MV-4-11 (cell line): ENCODE measurements at places on chromosomes 1 and 21.

- DNase-seq = no peak
Measured at GRCh38 chr1:79193211-79194079, 186.9 kb upstream of the ADGRL4 start.

- DNase-seq = no peak
Measured at GRCh38 chr1:27724961-27725373, 794 bp upstream of the FAM76A start.

- DNase-seq = peak; percentile 79
Measured at GRCh38 chr1:177368255-177368654, 197.5 kb downstream of the BRINP2 start.

GRCh38 chr21:26282058-26282457, 111.5 kb upstream of the APP start:
- DNase-seq = no peak

- DNase-seq = no peak
Measured at GRCh38 chr1:61085206-61085982, 3.0 kb downstream of the NFIA start.

DNA sequence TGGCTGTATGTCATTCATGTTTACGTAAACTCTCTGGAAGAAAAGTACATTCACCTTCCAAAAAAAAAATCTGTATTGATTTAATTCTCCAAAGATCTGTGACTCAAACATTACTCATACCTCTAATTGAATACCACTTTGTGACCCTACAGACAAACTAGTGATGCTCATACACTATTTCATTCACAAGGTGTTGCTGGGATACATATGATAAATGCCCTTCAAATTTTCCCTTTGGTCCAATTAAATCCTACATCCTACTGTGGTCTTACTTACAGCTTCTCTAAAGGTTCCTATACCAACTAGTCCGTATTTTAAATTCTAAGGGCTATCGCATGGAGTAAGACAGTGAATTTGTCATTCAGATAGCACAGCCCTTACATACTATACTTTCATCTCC, 26.8 kb upstream of the CADM3 start:
- DNase-seq = no peak

DNA sequence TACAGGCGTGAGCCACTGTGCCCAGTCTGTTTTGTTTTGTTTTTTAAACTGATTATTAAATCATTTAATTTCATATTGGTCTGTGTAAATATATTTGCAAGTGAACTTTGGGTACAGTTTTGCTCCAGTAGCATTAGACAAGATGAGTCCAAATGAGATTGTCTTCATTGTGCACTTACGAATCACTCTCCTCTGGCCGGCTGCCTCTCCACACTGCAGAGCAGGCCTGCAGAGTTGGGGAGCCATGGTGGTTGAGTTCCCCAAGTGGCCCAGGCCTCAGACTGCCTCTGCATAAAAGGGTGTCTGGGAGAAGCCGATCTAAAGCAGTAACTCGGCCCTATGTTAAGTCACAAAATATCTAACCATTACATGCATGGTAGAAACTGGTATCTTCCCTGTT, 74.8 kb downstream of the ATP5PO start:
- DNase-seq = no peak

DNA sequence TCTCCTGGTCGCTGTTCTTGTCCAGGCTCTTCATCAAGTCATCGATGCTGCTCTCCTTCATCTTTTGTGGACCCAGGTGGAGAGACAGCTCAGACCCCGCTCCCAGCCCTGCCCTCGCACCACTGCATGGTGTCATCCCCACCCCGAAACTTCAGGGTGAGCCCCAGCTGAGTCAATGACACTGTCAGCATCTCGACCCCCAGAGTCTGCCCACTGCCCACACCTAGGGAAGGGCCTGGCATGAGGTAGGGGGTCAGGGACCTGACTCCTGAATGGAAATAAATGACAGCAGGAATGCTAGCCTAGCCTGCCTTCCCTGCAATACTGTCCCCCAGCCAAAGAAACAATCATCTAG, 1.6 kb upstream of the S100A6 start:
- DNase-seq = no peak

DNA sequence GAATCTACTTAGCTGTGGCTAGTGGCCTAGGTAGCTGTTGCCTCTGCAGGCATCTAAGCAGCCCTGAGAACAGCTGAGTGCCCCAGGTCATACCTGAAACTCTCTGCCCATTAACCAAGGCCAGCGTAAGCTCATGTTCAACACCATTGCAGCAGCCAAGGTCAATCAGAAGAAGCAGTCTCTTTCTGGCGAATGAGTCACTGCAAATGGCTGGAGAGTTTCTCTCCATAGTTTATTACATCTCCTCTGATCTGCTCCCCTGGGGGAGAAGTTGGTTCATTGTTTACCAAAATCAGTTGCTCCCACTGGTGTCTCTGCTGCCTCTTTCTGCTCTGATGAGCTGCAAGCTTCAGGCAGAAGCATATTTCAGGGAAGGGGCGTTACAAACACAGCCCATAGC, 6.9 kb upstream of the BCL9 start:
- DNase-seq = no peak

GRCh38 chr1:187018291-187018690, 189.5 kb downstream of the PLA2G4A start:
- no peak for DNase-seq

- no peak for DNase-seq
Measured at GRCh38 chr1:168223681-168224540, 1.9 kb upstream of the SFT2D2 start.

- peak; percentile 50 for DNase-seq
Measured at GRCh38 chr1:65694933-65695332, 97.8 kb upstream of the PDE4B start.

DNA sequence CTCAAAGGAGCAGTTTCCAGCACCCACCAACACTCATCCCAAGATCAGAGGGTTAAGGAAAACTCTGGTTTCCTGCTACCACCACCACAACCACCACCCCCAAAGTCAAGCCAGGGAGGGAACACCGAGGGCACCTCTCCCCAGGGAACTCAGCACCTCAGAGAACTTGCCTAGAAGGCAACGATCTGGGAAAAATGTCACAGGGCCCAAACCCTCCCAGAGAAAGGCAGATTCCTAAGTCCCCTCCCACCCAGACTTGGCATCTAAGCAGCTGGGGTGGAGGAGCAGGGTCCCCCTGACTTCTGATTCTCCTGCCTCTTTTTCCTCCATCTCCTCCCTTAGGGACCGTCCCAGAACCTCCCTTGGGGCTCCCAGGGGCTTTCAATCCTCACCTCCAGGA, 10.6 kb downstream of the KANK4 start:
- no peak for DNase-seq

GRCh38 chr1:184157394-184157742, 105.8 kb downstream of the TSEN15 start:
- no peak for DNase-seq

- no peak for DNase-seq
Measured at GRCh38 chr1:78078358-78078757, 32.6 kb downstream of the GIPC2 start.

- no peak for DNase-seq
Measured at GRCh38 chr1:113895098-113895497, 7.7 kb upstream of the BCL2L15 start.

- no peak for DNase-seq
Measured at GRCh38 chr1:87956750-87957149, 628.1 kb downstream of the LMO4 start.

GRCh38 chr1:93453911-93454310, 6.0 kb downstream of the FNBP1L start:
- no peak for DNase-seq

DNA sequence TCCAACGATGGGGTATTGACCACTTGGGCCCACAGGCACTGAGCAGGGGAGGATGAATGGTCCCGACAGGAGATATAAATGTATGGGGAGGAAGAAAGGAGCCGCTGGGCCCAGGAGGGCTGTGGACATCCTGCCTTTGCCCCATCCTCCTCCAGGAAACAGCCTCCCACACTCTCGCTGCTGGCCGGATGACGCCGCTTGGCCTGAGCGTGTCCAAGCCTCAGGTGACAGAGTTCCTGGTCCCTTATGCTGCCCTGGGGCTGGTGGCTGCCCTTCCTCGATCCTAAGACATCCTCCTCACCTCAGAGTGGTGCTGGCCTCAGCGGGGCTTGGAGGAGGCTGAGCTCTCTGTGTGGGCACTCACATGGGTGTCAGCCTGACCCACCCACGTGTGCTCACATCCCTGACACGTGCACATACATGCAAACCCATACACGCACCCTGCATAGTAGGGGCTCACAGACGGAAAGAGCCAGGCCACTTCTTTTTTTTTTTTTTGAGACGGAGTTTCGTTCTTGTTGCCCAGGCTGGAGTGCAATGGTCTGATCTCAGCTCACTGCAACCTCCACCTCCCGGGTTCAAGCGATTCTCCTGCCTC, 5.9 kb upstream of the SERINC2 start:
- no peak for DNase-seq

DNA sequence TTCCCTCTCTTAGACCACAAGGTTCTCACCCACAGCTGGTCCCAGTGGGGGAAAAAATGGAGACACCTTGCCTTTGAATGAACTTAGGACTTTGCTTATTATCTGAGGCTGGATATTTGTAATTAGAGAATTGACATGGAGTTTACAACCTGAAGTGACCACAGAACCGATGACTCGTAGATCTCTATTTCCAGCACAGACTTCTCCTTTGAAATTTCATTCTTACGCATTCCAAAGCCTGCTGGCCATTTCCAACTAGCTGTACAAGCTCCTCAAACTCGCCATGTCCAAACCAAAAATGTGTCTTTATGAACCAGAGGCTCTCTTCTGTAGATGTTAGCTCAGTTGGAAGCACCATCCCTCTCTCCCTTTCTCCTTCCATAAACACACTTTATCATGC, 12.0 kb downstream of the RAB7B start:
- no peak for DNase-seq

DNA sequence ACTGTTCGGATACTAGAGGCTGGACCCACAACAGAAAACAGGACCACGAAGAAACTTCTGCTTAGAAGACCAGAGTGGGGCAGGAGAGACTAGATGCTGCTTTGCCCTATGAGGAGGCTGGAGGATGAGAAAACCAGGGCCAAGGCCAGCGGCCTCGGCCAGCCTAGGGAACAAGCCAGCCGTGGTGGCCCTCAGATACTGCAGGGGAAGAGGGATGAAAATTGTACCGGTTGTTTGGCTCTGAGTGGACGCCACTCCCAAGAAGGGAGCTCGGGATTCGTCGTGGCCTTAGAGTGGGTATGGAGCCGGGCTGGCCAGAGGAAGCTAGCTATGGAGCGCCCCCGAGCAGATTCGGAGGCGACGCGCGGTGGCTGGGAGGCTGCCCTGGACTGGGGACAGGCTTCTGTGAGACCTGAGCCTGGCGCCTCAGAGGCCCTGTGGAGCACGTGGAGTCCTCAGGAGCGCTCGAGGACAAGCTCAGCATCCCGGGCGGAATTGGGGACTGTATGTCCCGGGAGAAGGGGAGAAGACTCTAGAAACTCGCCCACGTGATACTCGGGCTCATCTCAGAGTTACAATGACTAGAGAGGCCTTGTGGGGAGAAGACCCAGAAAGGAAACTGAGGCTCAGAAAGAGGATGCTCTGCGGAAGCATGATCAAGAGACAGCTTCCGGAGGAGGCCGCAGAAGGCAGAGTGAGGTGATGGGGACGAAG, 2.8 kb downstream of the PRRX1 start:
- DNase-seq = no peak

- peak; percentile 62 for DNase-seq
Measured at GRCh38 chr1:60573726-60574409, 500.3 kb upstream of the C1orf87 start.

DNA sequence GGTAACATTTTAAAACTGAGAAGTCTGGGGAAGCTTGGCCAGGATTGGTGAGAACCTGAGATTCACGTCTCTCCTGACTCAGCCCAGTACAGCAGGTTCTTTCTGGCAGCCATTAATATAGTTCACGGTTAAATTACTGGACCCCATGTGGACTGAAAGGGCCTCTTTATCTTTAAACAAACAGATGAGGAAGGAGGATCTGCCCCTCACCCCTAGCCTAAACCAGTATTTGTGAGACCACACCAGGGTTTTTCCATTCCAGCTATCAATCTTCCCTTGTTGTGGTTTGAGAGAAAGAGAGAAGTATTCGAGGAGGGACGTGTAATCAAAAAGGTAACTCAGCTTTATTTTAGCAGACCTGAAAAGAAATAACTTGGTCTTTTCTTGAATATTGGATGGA, 137.1 kb downstream of the PROX1 start:
- DNase-seq = no peak

DNA sequence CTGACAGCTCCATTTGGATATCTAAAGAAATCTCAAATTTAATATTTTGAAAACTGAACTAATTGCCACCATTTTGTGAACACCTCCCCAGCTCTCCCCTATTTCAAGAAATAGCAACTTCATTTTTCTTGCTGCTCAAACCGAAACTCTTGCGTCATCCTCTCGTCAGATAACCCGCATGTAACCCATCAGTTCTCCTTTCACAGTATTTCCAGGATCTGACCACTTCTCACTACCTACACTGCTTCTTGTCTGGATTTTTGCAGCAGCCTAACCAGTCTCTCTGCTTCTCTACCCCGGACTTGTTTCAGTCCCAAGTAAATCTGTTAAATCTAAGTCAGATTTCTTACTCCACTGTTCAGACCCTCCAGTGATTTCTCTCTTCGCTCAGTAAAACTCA, 75.6 kb downstream of the MTR start:
- DNase-seq = peak; percentile 91

DNA sequence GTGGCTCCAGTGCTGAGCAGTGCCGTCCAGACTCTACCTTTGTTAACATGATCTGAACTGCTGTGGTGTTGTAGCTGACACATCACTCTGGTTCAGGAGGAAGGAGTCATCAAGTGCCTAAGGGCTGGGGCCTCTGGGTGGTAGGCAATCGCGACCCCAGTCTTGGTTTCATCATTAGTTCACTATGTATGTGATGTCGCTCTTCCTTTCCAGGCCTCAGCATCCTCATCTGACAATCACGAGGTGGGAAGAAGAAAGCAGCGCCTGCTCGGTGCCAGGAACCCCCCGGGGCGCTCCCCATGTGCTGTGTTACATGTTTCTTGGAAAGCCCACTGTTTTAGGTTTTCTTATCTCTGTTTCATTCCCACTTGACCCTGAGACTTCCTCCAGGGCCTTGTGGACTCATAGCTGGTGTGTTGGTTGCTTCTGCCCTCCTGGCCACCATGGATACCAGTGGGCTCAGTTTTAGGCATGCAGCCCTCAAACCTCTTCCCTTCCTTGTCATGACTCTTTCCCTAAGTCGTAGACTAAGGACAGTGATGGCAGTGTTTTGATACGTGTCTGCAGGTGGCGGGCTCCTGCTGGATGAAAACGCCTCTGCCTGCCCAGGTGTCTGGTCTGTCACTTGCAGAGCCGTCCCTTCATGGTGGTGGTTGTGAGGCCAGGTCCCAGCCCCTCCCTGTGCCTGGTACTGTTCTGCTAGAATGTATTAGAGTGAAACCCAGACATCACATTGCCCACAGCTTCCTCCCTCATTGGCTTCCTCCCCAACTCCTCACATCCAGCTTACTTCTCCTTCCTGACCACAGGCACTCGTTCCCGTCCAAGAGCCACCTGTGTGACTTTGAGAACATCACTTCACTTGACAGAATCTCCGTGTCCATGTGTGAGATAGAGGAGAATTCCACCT, 17.2 kb upstream of the FOXO6 start:
- peak; percentile 55 for DNase-seq

DNA sequence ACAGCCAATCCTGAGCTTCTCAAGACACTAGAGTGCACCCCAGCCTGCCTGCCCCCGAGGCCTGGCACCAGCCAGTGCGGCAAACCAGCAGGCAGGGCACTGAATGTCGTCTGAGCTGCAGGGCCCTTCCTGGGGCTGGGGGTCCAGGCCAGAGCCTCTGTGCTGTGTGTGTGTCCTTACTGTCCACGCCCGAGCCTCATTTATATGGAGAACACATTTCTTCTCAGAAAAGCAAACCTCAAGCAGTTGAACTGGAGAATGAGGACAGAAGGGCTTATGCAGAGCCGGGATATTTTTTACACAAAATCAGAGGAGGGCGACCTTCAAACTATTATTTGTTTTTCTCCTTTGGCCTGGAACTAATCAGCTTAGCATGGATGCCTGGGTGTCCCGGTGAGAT, 52.7 kb downstream of the POFUT2 start:
- DNase-seq = no peak
